ENCODE measurements at places on chromosomes 11 and 22.
A peak's percentile ranks its signal among the peaks of the same experiment; 100 is the strongest.

DNA sequence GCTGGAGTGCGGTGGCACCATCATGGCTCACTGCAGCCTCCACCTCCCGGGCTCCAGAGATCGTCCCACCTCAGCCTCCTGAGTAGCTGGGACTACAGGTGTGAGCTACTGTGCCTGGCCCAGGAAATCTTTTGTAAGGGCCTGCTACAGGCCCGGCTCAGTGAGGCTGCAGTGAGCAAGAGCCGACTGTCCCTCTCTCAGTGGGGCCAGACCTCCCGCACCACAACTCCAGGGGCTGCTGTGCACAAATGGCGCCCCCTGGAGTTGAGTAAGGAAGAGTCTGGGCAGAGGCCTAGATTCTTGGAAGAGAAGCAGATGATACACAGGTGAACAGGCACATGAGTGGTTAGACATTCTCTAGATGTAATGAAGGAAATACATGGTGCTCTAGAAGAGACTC lies 7.0 kb downstream of the SERHL2 start:
- DNase-seq, result peak; percentile 77

GRCh38 chr11:2193099-2193887 lies 21.7 kb upstream of the TH start:
- DNase-seq, result no peak

DNA sequence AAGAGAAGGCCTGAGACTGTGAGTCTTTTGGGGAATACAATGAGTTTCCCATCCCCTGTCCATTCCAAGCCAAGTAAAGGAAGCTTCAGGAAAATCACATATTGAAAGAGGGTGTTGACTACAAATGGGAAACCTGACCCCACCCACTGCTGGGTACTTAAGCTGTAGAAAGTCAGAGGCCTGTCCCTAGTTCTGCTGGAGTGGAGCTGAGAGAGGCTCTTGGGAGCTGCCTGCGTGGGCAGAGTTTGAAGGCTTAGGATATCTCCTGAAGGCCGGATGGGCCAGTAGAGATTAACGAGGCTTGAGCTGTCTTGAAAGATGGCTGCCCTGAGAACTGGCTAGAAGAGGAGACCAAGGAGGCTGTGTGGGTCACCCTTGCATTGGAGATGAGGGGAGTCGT lies 176.2 kb upstream of the NECTIN1 start:
- no peak for DNase-seq

- DNase-seq, result no peak
Observed at GRCh38 chr11:117175781-117176180, 2.8 kb upstream of the SIDT2 start.

- no peak for DNase-seq
Observed at GRCh38 chr11:78946945-78947902, 372.6 kb upstream of the NARS2 start.

DNA sequence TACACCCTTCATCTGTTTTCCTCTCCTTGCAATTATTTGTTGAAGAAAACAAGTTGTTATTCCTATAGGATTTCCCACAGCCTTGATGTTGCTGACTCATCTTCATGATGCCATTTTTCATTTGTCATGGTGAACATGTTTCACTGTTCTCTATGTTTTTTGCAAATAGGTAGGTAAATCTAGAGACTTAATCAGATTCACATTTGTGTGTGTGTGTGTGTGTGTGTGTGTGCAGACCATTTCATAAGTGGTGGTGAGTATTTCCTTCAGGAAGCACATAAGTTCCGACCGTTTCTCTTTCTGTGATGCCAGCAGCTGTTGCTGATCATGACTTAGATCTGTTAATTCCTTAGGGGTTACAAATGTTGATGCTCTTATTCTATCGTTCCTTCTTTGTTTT lies 80.3 kb upstream of the IZUMO1R start:
- DNase-seq, result no peak

DNA sequence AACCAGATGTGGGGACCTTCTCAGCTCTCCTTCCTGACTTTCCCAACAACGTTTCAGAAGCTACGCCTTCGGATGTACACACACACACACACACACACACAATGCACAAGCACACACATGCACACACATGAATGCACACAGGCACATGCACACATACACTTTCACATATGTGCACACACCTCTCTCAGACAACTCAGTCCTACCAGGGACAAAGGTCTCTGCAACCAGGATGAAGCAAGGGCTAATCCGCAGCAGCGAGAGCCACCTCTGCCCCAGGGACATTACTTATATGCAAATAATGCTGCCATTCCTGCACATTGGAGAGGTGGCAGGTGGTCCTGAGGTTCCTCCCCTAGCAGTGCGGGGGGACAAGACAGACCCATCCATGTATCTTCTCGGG lies 27.4 kb upstream of the LINC01488 start:
- DNase-seq, result no peak

- DNase-seq, result peak; percentile 78
Observed at GRCh38 chr11:57641011-57641807, 8.5 kb downstream of the YPEL4 start.

GRCh38 chr11:66674964-66675602 lies 2.6 kb downstream of the RBM4B start:
- DNase-seq, result no peak

DNA sequence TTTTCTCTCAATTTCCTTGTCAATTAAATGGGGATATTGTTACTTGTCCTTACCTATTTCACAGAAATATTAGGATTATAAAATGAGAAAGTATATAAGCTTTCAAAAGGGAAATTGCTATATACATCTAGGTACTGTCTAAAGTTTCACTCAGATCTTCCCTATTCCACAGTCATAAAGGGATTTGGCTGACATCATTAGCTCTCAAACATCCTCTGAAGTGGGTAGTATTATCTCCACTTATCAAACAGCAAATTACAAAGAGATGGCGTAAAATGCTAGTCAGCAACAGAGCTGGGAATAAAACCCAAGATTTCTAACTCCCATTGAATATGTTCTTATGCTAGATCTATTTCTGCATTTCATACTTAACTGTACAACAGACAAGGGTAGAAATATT lies 50.9 kb downstream of the SLC25A17 start:
- no peak for DNase-seq

GRCh38 chr11:118251858-118252652 lies at the start of gene MPZL3:
TSS of gene MPZL3 (minus strand) at chr11:118252365. CDS start at chr11:118252294, 71 bp downstream.
- peak; percentile 93 for DNase-seq

DNA sequence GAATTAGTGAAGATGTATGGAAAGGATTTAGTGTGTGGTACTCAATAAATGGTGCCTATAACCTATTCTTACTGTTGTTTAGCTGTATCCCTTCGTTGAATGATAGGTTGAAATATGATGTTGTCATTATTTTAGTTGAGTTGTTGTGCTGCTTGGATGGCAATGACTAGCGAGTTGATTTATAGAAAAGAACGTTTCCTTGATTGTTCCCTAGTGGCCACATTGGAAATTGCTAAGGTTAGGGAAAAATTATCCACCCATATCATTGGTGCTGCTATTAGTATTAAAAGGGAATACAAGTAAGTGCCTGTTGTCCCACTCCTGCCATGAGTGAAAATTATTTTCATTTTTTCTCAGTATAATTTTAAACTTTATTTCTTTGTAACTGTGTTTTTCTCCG lies 14.5 kb downstream of the EMSY start:
- no peak for DNase-seq

- no peak for DNase-seq
Observed at GRCh38 chr11:112369374-112369773, 108.7 kb upstream of the PLET1 start.

GRCh38 chr11:94002226-94002625 lies 18.9 kb upstream of the HEPHL1 start:
- DNase-seq, result no peak

DNA sequence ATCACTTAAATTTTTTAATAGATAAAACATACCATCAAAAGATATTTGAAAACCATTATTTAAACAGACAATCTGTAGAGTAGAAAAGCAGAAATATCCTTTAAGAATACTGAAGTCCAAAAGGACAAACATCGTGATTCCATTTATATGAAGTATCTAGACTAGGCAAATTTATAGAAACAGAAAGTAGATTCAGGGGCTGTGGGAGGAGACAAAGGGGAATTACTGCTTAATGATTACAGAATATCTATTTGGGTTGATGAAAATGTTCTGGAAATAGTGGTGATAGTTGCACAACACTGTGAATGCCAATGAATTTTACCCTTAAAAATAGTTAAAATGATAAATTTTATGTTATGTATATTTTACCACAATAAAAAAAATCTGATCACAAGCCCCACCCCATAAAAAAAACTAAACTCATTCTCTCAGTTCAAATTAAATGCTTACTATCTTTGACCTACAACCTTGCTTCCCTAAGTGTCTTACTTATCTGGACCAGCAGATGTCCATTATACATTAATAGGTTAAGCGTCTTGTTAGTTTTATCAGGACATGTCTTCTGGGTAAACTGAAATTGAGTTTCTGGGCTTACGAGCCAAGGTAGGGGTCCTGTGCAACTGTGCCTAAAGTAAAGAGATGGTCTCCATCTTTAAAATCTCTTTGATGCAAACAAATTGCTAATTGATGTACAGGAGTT lies 86.3 kb downstream of the FCHSD2 start:
- no peak for DNase-seq

- DNase-seq, result no peak
Observed at GRCh38 chr22:27990451-27990840, 71.4 kb upstream of the PITPNB start.

DNA sequence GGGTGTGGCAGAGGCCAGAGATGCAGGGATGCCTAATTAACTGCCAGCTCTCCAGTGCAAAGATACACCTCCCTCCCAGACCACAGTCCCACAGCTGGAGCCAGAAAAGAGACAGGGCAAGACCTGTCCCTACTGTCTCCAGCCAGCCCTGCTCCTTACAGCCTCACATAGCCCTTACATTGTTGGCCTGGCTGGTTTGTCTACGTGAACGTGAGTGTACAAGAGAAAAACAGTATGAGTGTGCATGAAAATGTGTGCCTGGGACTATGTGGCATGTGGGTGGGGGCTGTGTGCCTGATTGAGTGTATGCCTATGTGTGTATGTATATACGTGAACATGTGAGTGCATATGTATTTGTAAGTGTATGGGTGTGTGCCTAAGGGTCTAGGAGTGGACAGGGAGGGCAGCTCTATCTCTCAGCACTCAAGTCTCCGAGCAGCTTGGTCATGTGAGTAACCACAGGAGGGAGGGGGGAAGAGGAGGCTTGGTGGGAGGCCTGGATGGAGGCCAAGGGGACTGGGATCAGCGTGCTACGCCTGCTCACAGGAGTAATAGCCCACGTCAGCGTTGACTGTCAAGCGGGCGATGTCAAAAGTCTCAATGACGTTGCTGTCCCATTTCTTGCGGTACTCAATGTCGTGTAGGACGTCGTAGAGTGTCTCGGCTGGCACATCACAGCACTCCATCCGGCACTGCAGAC lies 6.6 kb upstream of the ARAP1 start:
- DNase-seq, result no peak

DNA sequence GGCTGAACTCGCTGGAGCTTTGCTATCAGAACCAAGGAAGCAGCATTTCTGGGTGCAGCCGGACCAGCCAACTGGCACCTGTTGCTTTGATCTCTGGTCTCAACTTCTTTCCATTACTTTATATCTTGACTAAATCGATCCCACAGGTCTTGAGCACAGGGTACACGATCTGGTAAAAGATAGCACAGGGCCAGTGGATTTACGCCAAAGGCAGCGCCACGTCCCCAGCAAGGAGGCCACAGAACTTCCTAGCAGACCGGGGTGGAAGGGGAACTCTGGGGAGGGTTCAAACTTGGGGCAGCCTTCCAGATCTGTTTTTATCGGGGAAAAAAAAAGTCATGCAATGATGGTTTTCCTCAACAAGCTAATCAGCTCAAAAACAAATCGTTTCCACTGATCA lies 14.0 kb downstream of the VPS37C start:
- no peak for DNase-seq

GRCh38 chr11:83779876-83780275 lies 493.7 kb upstream of the CCDC90B start:
- DNase-seq, result no peak

GRCh38 chr11:28491431-28491830 lies 383.2 kb downstream of the METTL15 start:
- DNase-seq, result no peak

DNA sequence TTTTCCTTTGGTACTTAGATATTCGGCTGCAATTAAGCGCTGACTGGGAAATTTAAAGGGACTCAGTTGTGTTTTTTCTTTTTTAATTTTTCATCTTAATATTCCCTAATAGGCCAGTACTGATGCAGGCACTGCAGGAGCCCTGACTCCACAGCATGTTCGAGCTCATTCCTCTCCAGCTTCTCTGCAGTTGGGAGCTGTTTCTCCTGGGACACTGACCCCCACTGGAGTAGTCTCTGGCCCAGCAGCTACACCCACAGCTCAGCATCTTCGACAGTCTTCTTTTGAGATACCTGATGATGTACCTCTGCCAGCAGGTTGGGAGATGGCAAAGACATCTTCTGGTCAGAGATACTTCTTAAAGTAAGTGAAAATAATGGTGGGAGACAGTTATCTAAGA lies 3.8 kb downstream of the YAP1 start:
- no peak for DNase-seq

DNA sequence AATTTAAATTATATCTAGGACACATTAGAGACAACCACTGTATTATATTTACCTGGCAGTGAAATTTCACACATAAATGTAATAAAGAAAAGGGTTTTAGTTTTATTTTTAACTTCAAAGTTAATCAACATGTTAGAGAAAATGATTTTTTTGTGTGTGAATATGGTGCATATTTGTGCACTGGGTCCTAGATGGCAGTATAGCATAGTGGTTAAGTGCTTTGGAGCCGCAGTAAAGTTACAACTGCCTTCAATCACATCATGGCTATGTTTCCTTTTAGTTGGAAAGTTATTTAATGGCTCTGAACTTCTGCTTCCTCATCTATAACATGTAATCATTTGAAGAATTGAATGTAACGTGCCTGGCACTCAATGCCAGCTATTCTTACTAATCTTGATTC lies 108.9 kb upstream of the DDI1 start:
- DNase-seq, result peak; percentile 92

DNA sequence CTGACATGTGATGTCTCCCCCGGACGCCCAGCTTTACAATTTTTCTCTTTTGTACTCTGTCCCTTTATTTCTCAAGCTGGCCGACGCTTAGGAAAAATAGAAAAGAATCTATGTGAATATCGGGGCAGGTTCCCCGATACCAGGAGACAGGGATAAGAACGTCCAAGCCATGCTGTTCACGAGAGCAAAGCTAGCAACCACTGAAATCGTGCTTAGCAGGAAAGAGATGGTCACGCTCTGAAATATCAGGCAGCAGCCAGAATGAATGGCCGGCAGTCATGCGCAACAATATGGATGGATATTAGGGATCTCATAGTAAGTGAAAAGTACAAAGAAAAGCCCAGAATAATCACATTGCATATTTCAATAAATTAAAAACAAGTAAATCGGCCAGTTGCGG lies 3.5 kb downstream of the CRYBB1 start:
- no peak for DNase-seq

DNA sequence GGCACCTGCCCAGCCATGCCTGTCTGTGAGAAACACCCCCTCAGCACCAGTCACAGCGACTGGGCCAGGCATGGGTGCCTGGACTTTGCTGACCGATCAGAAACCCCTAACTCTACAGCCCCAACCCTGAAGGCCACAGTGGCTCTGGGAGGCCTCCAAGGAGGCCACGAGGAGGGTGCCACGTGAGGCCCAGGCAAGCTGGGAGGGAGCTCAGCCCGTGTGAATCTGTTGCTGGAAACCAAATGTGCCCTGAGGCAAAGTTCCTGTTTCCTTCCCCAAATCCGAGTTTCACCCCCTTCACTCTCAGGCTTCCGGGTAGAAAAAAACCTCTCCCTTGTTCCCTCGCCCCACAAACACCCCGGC lies 1.3 kb downstream of the UNC93B1 start:
- peak; percentile 84 for DNase-seq

- no peak for DNase-seq
Observed at GRCh38 chr11:128716661-128717210, 22.9 kb downstream of the FLI1 start.

GRCh38 chr11:123213307-123213771 lies 18.3 kb upstream of the CLMP start:
- no peak for DNase-seq

GRCh38 chr22:19150482-19151328 lies 613 bp upstream of the GSC2 start:
- DNase-seq, result no peak

Measured in Karpas-422 (cell line).